Activated T-helper 2 cell treated with anti-CD3 and anti-CD28 coated beads, Interferon-gamma antibody, Interleukin-2, Interleukin-4, amounts not matched to agents 10 μg/mL and 5 μg/mL and 100 μg/mL, durations not matched to agents 14 hours and 24 hours and 36 hours (primary cell): ENCODE measurements at places on chromosomes 16 and 17. TPM values are rescaled to one million over a fixed set of nuclear protein-coding genes. Genes with fewer than 3 reads are reported as not detected.

The ZSCAN10 gene
- total RNA-seq: not detected in 2 replicates

The WSCD1 gene
- total RNA-seq: 0.62 and 0.71 TPM in 2 replicates

The GFOD2 gene
- 17.0 and 18.3 TPM in 2 replicates for total RNA-seq

The KRT33B gene
- total RNA-seq: not detected in 2 replicates

The AXIN2 gene
- total RNA-seq: 6.8 and 7.4 TPM in 2 replicates
